Stimulated activated CD4-positive, alpha-beta T cell treated with anti-CD3 and anti-CD28 coated beads, Interleukin-1b, Interleukin-23, amount 100 ng/mL, for 48 hours (primary cell): ENCODE measurements at places on chromosomes 5 and 9.

DNA sequence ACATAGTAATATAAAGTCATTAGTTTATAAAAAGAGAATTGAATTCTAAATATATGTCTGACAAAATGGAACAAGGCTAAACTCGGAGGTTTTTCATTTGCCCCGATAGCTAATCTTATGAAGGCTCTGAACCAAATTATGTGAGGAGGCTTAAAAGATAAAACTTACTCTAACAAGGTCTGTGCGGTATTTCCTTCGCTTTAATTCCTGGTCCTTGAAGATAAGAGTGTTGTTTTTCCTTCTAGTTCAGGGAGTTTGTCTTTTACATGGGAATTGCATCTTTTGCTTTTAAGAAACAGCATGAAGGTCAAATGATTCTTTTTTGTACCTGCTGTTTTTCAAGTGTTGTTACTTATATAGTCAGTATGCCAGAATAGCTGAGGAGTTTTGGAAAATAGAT lies 68.2 kb downstream of the UBE2QL1 start:
- DNase-seq = no peak

- DNase-seq = peak; percentile 83
Observed at GRCh38 chr5:119267958-119268386, 87.8 kb upstream of the TNFAIP8 start.

DNA sequence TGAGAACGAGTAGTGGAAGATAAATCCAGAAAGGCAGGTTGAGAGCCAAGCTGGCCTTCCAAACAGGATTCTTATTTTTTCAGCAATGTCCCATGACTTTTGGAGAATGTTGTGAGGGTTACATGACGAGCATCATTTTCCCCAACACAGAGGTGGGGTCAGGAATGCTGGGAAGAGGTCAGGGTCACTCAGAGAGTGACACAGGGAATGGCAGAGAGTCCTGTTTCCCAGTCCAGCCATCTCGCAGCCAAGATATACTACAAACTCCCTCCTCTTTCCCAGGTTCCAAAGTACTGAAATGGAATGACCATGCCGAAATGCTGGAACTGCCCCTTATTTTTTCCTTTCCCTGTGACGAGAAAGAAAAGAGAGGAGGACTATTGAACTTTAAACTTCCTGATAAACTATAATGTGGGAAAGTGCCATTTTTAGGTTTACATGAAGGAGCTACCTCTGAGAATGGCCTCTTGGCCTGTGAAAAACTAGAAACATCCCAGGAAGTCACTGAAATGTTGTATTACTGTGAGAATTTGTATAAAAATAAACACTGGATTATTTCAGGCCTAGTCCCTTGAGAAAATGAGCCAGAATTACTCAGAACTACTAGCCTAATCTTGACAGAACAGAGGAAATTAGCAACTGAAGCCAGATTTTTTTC lies 420.4 kb downstream of the CETN3 start:
- DNase-seq = no peak

- DNase-seq = no peak
Observed at GRCh38 chr5:76638479-76638878, 15.3 kb upstream of the F2RL2 start.

- DNase-seq = no peak
Observed at GRCh38 chr9:2039294-2040180, 24.4 kb downstream of the SMARCA2 start.

- no peak for DNase-seq
Observed at GRCh38 chr5:134549714-134550113, 24.2 kb downstream of the JADE2 start.

DNA sequence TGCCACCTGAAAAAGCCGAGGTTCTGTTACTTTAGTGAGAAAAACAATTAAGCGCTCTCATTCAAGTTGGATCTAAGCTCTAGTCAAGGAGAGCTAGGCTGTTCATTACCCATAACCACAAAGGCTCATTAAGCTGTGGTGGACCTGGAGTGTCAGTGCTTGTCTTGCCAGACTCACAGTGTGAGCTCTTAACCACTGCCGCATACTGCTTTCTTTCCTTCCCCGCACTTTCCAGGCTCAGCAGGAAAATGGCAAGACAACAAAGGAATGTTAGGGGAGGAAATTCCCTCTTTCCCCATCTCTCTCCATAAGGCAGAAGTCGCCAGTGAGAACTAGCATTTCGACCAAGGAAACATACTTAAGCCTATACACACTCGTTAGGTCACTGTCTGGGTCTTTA lies 467.3 kb downstream of the ENC1 start:
- DNase-seq = no peak

DNA sequence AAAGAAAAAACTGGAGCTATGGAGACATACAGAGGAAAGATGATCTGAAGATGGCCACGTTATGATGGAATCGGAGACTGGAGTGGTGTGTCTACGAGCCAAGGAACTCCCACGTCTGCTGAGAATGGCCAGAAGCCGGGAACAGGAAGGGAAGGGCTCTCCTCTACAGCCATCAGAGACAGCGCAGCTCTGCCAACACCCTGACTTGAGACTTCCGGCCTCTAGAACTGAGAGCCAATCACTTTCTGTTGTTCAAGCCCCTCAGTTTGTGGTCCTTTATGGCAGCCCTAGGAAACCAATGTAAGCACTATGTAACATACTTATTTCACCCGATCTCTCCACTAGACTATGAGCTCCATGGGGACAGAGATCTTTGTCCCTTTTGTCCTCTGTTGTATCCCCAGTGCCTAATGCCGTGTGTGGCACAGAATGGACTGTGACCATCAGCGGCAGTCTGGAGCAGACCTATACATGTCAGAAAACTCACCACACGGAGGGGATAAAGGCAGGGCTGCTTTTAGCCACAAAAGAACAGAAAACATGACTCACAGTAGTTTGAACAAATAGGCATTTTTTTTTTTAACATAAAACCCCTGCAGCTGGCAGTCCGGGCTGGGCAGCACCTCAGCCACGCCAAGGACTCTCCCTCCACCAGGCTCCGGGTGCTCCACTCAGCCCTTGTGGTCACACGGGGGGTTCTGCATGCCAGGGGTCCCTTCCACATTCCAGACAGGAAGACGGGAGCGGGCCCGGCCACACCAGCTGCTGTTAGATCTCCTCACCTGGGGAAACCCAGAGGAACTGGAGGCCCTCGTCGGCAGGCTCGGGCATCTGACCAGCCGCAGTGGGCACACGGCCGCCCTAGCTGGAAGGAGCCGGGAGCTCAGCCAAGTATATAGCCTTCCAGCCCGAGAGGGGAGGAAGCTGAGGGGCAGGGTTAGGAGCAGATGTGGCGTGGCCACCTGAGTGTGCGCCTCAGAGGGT lies 16.1 kb upstream of the MXD3 start:
- no peak for DNase-seq

DNA sequence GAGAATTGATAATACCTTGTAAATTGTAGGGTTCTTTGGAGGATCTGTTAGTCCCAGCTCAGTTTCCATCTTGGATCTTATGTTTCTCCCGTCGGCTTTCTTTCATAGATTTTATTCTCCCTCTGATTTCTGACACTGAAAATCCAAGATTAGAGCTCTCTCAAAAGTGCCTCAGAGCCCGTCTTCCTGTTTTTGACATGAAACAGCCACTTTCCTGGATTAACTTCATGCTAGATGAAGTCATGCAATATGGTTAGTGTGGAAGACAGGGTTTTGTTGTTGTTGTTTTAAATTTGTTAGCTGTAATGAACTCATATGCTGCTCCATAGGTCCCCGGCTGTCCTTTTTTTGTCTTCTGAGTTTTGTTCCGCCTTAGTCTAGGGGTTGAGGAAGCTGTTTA lies 51.6 kb upstream of the ZFR start:
- DNase-seq = no peak

- no peak for DNase-seq
Observed at GRCh38 chr5:15993919-15994318, 185.7 kb downstream of the MARCHF11 start.

DNA sequence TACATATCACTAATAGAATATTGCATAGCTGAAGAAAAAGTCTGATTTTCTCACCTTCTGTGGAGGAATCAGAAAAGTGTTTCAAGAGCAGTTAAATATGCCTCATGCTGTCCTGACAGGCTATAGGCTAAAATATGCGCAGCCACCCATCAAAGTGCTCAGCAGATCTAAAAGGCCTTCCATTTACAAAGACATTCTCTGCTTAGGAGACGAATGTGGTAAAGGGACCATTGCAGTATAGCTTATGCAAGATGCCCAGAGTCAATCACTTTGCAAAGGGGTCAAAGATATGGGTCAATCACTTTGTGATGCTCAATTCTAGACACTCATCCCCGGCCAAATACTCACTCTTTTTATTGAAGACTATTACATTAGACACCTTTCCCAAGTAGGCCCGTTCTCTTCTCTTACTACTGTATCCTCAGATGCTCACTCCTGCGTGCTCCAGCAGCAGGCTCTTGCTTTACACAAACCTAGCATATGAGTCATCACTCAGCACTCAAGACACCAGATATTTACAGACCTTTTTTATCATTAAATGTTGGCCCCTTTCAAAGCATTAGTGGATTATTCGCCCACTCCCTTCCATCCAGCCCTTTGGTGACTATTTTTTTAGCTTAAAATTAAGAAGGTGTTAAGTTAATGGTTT lies 568.2 kb upstream of the CDH18 start:
- no peak for DNase-seq

DNA sequence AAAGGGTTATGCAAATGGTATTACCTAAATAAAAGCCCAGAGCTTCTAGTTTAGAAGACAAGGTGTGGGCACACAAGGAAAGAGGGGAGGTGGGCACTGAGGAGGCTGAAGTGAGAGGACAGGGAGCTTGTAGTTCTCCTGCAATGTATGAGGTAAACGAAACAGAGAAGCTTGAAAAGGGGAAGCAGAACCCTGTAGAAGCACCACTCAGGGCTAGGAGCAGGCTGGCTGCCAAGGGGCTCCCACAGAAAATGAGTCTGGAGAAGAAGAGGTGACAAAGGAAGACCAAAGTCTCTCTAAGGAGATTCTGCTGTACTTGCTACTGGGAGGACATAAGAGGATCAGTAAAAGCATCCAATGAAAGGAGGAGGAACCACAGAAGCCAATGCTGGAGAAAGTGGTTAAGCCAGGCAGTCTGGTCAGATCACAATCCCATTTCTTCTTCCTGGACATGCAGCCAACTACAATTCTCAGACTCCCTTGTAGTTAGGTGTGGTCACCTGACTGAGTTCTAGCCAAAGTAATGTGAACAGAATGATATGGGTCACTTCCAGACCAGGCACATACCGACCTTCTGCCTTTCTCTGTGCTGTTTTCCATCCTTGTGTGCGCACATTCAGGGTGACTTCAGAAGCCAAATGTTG lies 174.5 kb upstream of the MAP3K1 start:
- no peak for DNase-seq

DNA sequence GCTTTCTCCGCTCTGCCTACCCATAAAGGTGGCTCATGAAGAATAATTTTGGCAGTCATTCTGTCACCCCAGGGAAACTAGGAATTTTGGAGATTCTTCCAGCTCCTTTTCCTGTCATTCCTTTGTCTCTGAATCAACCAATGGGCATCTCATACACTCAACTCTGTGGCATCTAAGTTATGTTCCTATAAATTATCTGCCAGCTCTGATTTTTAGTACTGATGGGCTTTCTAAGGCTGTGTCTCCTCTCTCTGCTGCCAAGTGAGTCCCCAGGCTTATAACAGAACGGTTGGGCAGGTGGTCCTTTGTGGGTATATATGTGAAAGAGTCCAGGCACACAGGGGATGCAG lies 226.8 kb downstream of the NMUR2 start:
- no peak for DNase-seq

GRCh38 chr9:123865226-123866000 lies 64.5 kb downstream of the DENND1A start:
- DNase-seq = no peak

GRCh38 chr5:169544264-169544950 lies 39.2 kb upstream of the SPDL1 start:
- DNase-seq = no peak

DNA sequence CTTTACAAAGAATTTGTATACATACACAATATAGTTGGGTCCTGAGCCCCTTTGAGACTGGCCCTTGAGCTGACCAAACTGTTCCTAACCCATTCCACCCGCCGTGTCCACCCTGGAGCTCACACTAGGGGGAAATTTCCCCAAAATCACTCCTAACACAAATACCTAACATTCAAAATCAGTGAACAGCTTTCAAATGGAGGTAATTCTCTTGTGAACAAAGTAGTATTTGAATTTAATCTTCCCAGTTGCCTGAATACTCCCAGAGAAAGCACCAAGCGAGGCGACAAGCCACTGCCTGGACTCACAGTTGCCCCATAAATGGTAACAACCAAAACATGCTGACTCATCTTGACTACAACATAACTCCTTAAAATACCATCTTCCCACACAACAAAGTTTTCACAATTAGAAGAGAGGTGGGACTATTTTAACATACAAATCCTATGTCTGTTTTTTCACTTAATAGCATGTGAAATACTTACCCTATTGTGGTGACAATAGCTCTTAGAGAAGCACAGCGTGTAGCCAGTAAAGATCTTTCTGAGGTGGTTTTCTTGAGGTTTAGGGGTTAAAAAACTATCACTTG lies 31.7 kb upstream of the SCAMP1 start:
- no peak for DNase-seq

DNA sequence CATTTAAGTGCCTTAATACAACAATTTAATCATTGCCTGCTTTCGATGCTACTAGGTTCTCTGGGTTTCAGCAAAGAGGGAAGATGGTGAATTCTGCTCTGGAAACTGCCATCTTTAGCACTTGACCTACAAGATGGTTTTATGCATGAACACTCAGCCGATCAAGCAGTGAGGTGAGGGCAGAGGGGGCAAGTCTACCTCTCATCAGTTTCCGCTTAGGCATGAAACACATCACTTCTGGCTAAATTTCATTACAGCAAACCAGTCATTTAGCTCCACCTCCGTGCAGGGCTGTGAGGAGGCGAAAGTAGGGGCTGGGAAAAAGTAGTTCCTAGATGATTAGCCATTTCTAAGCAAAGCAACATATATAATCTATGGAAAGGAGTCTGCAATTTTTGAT lies 1018.0 kb downstream of the CDH18 start:
- no peak for DNase-seq

DNA sequence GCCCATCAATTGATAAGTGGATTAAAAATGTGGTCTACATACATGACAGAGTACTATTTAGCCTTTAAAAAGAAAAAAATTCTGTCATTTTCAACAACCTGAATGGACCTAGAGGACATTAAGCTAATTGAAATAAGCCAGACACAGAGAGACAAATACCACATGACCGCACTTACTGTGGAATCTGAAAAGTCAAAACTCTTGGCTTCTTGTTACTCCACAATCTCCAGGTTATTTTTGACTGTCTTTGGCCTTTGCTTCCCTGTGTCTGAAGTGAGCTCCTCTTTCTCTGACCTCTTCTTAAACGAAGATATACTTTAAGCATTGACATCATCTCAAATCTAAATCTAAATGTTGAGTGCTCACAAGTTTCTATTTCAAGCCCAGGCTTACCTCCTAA lies 265.5 kb upstream of the ADRA1B start:
- no peak for DNase-seq

DNA sequence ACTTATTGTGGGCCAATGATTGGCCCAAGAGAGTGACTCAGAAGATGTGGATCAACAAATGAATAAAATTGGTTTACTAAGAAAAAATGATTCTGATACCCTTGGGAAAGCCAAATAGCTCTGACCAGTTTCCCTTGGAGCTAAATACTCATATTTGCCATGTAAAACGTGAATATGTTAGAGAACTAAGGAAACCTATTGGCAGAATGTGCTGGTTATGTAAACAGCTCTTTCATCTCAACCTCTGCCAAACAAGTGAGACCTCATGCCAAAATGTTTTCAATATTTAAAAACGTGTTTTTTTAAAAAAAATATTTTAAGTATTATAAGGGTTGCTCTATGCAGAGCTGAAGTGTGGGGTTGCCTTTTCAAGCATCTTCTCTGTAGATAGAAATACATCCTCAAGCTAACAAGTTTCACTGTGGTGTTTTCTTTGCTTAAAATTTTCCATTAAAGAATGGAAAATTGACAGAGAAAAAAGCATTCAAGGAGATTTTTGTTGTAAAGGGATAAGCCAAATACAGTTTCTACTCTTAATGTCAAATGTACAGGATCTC lies 186.9 kb upstream of the TUT7 start:
- no peak for DNase-seq
